ENCODE measurements at places on chromosomes 2 and 18.

- DNase-seq, result no peak
Observed at GRCh38 chr18:35732636-35733035, 151.1 kb downstream of the GALNT1 start.

GRCh38 chr18:22335731-22336198 lies 82.0 kb downstream of the CTAGE1 start:
- no peak for DNase-seq

DNA sequence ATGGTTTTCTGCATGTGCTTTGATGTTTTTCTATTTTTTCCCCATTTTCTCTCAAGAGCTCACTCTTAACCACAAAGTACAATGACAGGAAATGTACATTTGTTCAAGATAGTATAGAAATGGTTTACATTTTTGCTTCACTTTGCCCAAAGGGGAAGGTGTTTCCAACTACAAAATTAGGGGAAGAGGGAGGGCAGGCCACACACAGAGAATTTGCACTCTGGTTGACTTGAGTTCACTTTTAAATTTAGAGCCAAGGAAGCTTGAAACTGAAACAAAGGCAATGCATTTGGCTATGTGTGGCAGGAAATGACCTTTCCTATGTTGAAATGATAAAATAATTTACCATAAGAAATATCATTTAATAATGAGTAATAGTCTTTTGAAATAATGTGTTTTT lies 19.1 kb upstream of the VIT start:
- no peak for DNase-seq

DNA sequence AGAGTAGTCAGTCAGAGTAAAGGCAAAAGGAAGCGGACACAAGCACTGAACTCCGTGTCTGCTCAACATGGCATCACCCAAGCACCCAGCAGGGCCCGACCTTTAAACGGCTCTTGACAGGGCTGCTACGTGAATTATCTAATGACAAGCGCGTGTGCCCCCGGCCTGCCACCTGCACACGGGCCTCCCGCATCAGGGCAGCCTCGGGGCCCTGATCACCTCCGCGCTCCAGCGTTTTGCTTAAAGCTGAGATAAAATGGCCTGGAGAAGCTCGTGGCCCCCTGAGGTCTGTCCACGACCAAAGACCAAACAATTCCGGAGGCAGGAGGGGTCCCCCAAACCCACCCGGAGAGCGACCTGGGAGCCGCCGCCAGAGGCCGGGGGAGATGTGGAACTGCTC lies 376 bp downstream of the NDUFA10 start:
- DNase-seq, result no peak

DNA sequence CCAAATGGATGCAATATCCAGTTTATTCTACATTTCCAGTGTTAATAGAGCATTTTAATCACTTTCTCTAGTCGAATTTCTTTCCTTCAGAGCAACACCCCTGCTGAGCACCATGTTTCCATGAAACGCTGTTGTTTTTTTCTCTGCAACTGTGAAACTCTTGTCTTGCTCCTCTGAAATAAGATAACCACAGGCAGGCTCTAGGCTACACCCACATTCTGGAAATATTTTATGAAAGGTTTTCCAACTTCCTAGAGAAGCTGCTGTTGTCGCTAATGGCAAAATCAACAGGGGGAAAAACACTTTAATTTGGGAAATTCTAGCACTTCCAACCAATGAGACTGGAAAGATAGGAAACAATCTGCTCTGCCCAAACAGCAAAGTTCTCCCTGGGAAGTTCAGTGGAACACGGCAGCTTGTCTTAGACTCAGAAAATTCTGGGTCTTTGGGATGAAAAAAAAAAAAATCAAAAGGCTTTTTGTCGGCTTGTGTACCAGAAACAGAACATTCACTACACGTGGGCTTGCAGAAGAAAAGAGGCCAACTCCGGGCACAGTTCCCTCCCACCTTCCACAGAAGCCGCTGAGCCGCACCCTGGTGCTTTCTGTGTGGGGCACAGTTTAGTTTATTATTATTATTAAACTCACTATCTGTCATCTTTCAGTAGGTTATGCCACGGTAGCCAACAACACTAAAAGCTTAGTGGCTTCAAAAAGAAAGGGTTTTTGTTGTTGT lies 98.7 kb downstream of the MMADHC start:
- no peak for DNase-seq

GRCh38 chr2:236063994-236064393 lies 104.2 kb downstream of the GBX2 start:
- DNase-seq, result no peak

DNA sequence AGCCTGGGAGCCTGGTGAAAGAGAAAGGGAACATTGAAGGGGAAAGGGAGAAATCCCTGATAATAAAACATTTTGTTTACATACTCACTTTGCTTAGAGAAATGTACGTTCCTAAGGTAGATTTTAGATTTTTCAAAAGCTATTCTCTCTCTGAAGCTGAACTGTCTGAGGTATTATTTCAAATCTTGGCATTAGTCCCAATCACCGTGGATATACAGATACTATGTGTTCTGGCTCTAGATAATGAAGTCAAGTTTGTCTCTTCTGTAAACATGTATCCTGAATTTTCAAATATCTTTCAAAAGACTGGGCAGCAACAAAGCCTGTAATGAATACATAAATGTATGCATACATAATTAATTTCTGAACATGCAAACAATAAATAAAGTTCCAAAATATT lies 1104.2 kb upstream of the FAM98A start:
- DNase-seq, result no peak

- no peak for DNase-seq
Observed at GRCh38 chr18:8960740-8961657, 141.5 kb upstream of the NDUFV2 start.

GRCh38 chr2:110770404-110770958 lies 38.1 kb downstream of the ACOXL start:
- DNase-seq, result peak; percentile 60

DNA sequence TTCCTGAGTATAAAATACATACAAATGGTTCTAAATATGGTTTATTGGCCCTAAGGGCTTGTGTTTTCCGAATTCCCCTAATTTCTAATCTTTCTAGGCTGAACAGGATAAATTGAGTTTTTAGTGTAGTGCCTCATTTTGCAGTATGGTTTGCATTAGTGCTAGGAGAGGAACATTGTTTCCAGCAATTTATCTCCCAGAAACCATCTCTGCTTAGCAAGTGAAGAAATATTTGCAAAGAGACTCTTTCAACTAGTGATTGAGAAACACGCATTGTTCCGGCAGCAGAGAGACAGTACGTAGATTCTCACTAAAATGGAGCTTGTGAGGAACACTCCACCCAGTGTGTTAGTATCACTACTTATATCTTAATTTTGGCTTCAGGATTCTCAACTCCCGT lies 177.8 kb upstream of the EPAS1 start:
- DNase-seq, result no peak

DNA sequence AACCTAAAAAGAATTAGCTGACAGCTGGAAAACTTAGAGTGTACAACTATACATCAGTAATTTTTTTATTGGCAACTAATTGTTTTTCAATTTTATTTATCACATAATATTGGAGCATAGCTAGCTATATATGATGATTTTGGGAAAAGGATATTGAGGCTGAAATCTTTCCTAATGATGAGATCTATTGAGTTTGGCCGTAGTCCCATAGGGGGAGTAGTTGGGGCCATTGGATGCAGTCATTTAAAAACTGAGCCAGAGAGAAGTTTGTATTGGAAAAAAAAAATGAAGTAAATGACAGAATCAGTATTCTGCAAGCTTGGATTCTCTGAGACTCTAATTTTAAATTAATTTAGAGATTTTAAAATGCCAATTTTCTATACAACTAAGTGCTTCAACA lies 179.8 kb downstream of the LTBP1 start:
- DNase-seq, result no peak

- DNase-seq, result no peak
Observed at GRCh38 chr2:147800316-147800715, 44.5 kb upstream of the ACVR2A start.

DNA sequence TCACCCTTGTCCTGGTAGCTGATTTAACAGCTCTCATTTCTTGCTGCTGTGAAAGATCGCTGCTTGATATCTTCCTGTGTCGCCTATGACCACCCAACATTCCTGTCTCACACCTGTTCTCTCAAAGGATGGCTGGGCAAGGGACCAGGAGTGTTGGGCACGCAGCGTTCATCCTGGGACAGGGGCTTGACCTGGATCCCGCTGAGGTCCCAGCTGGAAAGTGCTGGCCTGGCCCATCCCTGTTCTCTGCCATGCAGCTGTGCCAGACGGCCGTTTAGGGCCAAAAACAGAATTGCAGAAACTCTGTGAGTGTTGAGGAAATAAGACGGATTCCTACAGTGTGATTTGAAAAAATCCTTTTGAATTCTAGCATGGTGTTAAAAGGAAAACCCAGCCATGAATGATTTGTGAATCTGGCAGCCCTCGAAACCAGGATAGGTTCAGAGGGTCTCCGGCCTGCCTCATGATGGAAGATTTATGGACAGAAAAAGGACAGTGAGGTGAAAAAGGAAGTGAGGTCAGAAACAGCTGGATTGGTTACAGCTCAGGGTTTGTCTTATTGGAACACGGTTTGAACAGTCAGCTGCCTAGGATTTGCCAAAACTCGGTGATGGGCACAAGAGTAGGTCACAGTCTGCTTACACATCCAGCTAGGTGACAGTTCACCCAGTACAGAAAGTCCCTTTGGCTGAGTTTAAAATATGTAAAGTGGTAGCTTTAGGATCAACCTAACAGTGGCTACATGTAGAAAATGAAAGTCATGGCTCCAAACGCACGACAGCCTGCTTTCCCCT lies 164.8 kb downstream of the DCDC2C start:
- DNase-seq, result no peak

All from NCI-H1436 (cell line).